Esophagus squamous epithelium (tissue), 5 donors: ENCODE measurements at places on chromosomes 5 and 9.
A peak's percentile ranks its signal among the peaks of the same experiment; 100 is the strongest.

DNA sequence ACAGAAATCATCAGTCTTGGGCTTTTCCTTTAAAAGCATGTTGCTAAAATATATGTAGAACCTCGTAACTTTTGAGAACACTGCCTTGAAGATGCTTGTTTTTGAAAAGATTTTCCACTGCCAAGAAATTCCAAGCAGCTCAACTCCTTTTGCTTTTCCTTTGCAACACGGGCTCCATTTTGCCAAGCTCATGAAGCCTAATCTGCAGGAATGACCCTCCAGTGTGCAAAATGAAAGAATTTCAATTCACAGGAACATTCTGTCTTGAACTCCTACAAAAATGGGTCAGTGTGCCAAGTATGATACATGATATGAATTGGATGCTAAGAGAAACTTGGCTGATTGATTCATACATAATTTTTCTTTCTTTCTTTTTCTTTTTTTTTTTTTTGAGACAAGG lies 35.4 kb upstream of the ERCC6L2 start:
- H3K36me3 ChIP-seq = no peaks in the 10 kb centered on the region
- DNase-seq = no peak
- H3K4me1 ChIP-seq = peaks cover 15% of the 10 kb centered on the region
- H3K4me3 ChIP-seq = no peak overlapping the region
- peak overlapping the region; percentile 29 for H3K27ac ChIP-seq

- no peaks in the 10 kb centered on the region for H3K4me1 ChIP-seq
- no peak overlapping the region for H3K4me3 ChIP-seq
- no peak overlapping the region for H3K27ac ChIP-seq
Measured at GRCh38 chr5:151483647-151484046, 36.2 kb downstream of the SLC36A1 start.

- H3K4me3 ChIP-seq = no peak overlapping the region
- no peaks in the 10 kb centered on the region for H3K27me3 ChIP-seq
- no peak overlapping the region for H3K27ac ChIP-seq
- DNase-seq = no peak
- H3K4me1 ChIP-seq = no peaks in the 10 kb centered on the region
Measured at GRCh38 chr5:112077180-112077579, 320.2 kb upstream of the NREP start.

DNA sequence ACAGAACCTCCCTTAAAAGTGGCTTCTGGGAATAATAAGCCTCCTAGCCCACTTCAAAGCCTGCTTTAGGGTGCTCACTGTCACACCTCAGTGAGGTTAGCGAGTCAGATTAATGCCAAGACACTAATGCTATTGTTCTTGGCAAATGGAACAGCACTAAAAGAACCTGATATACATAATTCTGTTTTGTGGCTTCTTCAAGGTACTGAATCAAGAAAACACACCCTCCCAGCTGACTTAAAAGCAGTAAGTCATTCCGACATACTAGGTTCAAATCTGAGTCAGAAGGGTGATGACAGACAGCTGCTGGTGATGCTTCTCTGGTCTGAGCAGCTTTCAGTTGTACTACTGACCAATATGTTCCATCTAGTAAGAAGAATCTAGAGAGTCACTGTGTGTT lies 121.6 kb downstream of the OXCT1 start:
- DNase-seq = no peak
- H3K4me3 ChIP-seq = no peak overlapping the region
- H3K27me3 ChIP-seq = no peaks in the 10 kb centered on the region
- no peak overlapping the region for H3K27ac ChIP-seq
- H3K36me3 ChIP-seq = peaks cover 61% of the 10 kb centered on the region

GRCh38 chr9:94622087-94622800 lies 17.1 kb downstream of the FBP1 start:
- H3K36me3 ChIP-seq = no peaks in the 10 kb centered on the region
- no peak overlapping the region for H3K27ac ChIP-seq
- no peaks in the 10 kb centered on the region for H3K4me1 ChIP-seq
- DNase-seq = no peak

DNA sequence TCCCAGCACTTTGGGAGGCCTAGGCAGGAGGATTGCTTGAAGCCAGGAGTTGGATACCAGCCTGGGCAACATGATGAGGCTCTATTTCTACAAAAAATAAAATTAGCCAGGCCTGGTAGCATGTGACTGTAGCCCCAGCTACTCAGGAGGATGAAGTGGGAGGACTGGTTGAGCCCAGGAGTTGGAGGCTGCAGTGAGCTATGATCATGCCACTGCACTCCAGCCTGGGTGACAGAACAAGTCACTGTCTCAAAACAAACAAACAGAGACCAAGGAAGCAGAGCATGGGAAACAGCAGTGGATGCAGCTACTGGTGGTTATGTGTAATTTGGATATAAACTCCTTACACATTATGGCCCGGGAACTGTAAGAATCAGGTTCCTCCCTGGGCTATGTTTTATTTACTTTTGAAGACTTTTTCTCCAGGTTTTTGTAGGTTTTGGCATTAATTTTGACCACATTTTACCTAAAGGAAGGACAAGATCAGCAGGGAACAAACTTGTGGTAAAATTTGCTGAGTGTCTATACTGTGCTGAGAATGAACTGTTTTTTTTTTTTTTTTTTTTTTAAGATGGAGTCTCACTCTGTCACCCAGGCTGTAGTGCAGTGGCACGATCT lies 8.3 kb downstream of the KIF2A start:
- H3K4me3 ChIP-seq = no peak overlapping the region
- DNase-seq = no peak
- H3K4me1 ChIP-seq = no peaks in the 10 kb centered on the region
- no peak overlapping the region for H3K27ac ChIP-seq

DNA sequence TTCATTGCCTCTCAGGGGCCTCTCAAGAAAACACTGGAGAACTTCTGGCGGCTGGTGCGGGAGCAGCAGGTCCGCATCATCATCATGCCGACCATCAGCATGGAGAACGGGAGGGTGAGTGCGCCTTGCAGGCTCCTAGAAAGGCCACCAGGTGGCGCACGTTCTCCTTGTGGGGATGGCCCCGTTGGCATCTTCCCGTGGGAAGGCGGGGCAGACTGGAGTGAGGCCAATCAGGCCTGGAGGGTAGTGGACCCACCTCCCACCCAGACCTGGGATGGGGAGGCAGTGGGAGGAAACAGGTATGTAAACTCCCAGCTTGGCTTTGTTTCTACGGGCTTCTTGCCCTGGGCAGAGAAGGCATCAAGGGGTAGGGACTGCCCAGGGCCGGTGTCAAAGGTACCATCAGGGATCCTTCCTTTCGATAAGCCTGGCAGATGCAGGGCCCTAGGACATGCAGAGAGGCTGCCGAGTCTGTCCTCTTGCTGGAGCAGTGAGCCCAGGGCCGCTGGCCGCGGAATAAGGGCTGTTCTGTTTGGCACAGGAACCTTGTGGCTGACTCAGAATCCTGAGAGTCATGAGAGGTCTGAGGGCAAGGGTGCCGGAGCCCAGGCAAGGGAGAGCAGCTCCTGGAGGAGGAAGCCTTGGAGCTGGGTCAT lies 18.9 kb upstream of the SPTLC1 start:
- no peaks in the 10 kb centered on the region for H3K27me3 ChIP-seq
- H3K36me3 ChIP-seq = no peaks in the 10 kb centered on the region
- H3K4me1 ChIP-seq = no peaks in the 10 kb centered on the region
- H3K27ac ChIP-seq = no peak overlapping the region
- no peak for DNase-seq

DNA sequence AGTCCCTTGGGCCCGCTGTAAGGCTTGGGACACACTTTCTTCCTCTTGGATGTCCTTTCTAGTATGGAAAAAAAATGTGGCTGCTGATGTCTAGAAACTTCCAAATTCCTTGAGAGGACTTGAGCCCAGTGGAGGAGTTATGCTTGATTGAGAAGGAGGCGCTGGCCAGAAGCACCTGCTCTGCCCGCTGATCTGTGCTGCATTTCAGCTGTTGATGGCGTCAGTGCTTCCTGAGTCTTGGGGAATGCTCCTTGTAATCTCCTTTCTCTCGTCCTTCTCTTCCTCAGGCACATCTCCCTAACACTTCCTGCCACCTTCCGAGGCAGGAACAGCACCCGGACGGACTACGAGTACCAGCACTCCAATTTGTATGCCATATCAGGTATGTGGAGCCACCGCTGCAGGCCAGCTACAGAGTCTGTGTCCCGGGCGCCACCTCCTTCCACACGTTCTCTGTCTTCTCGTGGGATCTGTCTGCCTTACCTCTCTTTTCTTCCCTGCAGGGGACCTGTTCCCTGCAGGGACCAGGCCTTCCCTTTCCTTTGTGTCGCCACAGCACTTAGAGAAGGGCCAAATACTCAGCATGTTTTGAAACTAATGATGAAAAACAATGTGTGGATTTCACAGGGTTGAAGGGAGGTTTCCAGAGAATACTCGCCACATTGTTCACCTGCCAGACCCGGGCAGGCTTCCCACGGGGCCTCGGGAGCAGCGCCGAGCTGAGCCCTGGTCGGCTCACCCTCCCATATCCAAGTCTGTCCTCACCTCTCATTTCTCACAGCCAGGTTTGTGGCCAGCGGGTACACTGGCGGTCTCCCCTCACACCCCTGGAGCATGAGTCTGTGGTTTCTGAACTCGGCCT lies 95.2 kb downstream of the MVB12B start:
- H3K27ac ChIP-seq = no peak overlapping the region
- no peaks in the 10 kb centered on the region for H3K4me1 ChIP-seq
- H3K36me3 ChIP-seq = peaks cover 47% of the 10 kb centered on the region

DNA sequence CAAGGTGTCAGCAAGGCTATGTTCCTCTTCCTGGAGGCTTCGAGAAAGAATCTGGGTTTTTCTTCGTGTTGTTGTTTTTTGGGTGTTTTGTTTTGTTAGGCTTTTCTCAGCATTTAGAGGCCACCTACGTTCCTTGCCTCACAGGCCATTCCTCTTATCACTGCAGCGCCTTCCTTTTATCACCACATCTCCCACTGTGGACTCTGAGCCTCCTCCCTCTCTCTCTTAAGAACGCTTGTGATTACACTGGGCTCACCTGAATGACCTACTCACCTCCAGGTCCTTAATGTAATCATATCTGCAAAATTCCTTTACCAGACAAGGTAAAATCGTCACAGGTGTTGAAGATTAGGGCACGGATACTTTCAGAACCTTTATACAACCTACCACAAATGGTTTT lies 340.8 kb downstream of the DTWD2 start:
- H3K27me3 ChIP-seq = no peaks in the 10 kb centered on the region
- H3K4me1 ChIP-seq = no peaks in the 10 kb centered on the region
- no peak overlapping the region for H3K4me3 ChIP-seq

- H3K4me1 ChIP-seq = no peaks in the 10 kb centered on the region
- no peak for DNase-seq
- no peaks in the 10 kb centered on the region for H3K36me3 ChIP-seq
- no peaks in the 10 kb centered on the region for H3K27me3 ChIP-seq
- H3K4me3 ChIP-seq = no peak overlapping the region
- H3K27ac ChIP-seq = no peak overlapping the region
Measured at GRCh38 chr5:171924493-171925122, 81.8 kb downstream of the FBXW11 start.

- no peak overlapping the region for H3K4me3 ChIP-seq
- DNase-seq = no peak
- no peaks in the 10 kb centered on the region for H3K27me3 ChIP-seq
- H3K27ac ChIP-seq = no peak overlapping the region
- H3K36me3 ChIP-seq = no peaks in the 10 kb centered on the region
Measured at GRCh38 chr9:99309141-99309939, 87.3 kb downstream of the SEC61B start.

GRCh38 chr9:37776328-37776727 lies 8.5 kb downstream of the EXOSC3 start:
- no peaks in the 10 kb centered on the region for H3K27me3 ChIP-seq
- H3K4me3 ChIP-seq = no peak overlapping the region
- H3K27ac ChIP-seq = no peak overlapping the region
- no peaks in the 10 kb centered on the region for H3K4me1 ChIP-seq
- H3K36me3 ChIP-seq = peaks cover 20% of the 10 kb centered on the region

GRCh38 chr5:42621662-42622061 lies 135.0 kb upstream of the CCDC152 start:
- H3K27me3 ChIP-seq = no peaks in the 10 kb centered on the region
- no peak overlapping the region for H3K4me3 ChIP-seq
- no peak for DNase-seq
- H3K36me3 ChIP-seq = no peaks in the 10 kb centered on the region

DNA sequence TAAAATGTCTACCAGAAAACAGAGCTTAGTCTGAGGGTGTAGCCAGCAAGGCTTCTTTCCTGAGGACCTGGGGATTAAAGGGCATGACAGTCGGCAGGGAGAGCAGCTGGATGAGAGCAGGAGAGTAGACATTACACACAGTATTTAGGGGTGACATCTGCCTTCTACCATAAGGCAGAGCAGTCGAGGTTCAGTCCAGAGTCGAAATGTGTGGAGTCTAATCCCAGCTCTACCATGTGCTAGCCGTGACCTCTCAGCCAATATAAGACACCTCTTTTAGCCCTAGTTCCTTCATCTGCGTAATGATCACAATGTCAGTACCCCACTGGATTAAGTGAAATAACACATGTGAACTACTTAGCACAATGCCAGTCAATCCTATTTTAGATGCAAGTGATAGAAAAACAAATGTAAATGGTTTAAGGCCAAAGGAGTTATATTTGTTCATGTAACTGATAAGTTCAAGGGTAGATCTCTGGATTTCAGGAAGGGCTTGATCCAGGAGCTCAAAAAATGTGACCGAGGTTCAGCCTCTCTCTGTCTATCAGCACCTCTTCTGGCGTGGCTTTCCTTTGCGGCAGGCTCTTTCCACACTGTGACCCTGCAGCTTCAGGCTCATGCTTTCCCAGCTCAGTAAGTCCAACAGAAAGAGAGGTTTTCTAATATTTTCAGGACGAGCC lies 16.2 kb upstream of the CPLX2 start:
- no peak for DNase-seq
- H3K4me3 ChIP-seq = no peak overlapping the region
- peaks cover 53% of the 10 kb centered on the region for H3K27me3 ChIP-seq

DNA sequence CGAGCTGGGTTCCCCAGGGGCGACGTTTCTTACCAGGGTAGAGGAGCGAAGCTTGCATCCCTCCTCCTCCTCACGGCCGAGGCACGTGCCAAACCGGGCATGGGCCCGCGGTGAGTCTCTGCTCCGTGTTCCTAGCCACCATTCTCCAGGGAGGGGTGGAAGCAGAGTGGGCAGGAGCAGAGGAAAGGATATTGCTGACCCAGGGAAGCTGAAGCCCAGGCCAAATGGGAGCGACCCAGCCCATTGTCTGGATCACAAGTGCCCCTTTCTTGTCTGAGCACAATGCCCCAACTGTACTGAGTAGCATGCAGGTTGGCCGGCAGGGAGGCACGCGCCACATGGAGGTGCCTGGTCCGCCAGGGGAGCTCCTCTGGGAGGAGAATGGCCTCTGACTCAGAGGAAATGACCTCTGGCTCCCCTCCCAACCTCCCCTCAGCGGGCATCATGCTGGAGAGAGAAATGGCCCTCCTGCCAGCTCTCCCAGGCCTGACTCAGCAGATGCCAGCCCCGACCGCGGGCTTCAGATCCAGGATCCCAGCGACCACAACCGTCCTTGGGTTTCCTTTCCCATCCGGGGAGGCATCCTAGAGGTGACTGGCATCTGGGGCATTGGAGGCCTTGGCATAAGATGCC lies 1.1 kb downstream of the PRR7 start:
- H3K27ac ChIP-seq = no peak overlapping the region
- peak overlapping the region; percentile 72 for H3K4me3 ChIP-seq

DNA sequence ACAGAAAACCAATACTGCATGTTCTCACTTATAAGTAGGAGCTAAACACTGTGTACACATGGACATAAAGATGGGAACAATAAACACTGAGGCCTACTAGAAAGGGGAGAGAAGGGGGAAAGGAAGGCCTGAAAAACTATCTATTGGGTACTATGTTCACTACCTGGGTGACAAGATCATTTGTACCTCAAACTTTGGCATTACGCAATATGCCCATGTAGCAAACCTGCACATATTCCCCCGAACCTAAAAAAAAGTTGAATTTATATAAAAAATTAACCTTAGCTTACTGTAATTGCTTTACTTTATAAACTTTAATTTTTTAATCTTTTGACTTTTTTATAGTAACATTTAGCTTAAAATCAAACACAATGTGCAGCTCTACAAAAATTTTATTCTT lies 237.6 kb upstream of the ATP10B start:
- H3K4me3 ChIP-seq = no peak overlapping the region
- H3K27me3 ChIP-seq = no peaks in the 10 kb centered on the region
- no peak for DNase-seq
- no peaks in the 10 kb centered on the region for H3K4me1 ChIP-seq
- H3K36me3 ChIP-seq = no peaks in the 10 kb centered on the region
